Glutamatergic neuron (in vitro differentiated cells): ENCODE measurements at places on chromosomes 2 and 18.
A peak's percentile ranks its signal among the peaks of the same experiment; 100 is the strongest.

DNA sequence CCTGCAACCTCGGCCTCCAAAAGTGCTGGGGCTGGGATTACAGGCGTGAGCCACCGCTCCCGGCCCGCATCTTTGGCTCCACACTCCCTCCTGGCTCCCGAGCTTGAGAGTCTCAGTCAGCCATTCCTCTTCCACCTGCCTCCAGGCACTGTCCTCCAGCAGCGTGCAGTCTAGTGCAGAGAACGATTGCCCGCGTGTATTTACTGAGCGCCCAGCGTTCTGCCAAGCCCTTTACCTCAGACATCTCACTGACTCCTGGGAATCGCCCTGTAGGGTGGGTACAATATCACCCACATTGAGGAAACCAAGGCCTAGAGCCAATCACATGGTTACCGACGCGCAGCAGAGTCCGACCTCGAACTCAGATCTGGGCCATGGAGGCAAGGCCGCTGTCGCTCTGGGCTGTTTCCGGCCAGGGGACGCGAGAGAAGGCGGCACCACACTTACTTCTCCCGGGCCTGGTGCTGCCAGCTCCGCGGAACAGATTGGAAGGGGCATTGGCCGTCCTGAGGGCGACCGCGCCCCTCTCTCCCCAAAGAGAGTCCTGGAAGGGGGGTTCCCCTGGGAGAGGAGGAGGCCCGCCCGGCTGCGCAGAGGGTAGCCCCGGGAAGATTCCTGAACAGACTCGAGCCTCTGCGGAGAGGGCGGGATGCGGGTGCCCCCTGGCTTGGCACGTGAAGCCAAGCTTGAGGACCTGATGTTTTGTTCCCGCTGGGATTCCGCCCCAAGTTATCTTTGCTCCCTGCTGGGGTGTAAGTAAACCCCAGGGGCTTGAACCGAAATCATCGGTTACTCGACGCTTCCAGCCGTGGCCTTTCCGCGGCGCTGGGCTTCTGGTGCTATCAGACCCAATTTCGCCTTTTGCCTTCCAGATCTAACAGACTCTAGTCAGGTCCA, 5.2 kb upstream of the DLX2 start:
- DNase-seq = no peak

GRCh38 chr2:174334781-174335251, at the start of gene SP9:
TSS of gene SP9 (plus strand) at chr2:174334954. CDS start at chr2:174335093, 139 bp downstream.
- peak; percentile 78 for DNase-seq

- no peak for DNase-seq
Observed at GRCh38 chr2:136929531-136929930, 164.2 kb downstream of the THSD7B start.

DNA sequence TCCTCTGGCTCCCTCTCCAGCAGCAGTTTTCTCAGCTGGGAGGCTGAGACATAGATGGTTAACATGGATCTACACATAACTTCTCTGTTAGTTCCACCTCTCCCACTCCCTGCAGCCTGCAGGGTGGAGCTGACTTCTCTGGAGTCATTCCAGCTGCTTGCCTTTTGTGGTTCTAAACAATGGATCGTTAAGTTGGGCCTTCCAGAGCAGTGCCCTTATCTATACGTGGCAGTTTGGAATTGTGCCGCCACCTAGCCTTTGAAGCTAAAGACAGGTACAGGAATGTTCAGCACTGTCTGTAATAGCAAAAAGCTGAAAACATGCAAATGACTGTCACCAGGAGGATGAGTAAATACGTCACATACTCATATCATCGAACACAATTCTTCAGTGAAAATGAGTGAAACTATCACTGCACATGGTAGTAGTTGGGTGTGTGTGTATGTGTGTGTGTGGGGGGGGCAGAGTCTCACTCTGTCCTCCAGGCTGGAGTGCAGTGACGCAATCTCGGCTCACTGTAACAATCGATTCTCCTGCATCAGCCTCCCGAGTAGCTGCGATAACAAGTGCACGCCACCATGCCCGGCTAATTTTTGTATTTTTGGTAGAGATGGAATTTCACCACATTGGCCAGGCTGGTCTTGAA, 50.3 kb downstream of the SH2D6 start:
- DNase-seq = no peak

DNA sequence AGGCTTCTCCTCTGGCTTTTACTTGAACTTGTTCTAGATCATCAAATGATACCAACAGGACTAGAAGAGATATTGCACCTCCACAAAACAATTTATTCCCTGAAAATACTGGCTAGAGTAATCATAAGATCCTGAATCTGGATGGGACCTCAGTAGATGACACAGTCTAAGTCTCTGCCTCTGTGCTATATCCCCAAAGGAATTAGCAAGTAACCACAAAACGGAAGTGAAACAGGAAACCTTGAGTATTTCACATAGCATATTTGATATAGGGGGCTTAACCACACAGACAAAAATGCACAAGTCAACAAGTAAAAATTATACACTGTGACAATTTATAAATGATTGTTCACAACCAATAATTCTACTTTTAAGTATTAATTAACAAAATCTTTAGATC, 456.9 kb upstream of the TNP1 start:
- DNase-seq = no peak

GRCh38 chr18:45765796-45766195, 41.8 kb downstream of the SLC14A1 start:
- no peak for DNase-seq

GRCh38 chr18:49968644-49969309, 155.4 kb upstream of the ACAA2 start:
- no peak for DNase-seq

DNA sequence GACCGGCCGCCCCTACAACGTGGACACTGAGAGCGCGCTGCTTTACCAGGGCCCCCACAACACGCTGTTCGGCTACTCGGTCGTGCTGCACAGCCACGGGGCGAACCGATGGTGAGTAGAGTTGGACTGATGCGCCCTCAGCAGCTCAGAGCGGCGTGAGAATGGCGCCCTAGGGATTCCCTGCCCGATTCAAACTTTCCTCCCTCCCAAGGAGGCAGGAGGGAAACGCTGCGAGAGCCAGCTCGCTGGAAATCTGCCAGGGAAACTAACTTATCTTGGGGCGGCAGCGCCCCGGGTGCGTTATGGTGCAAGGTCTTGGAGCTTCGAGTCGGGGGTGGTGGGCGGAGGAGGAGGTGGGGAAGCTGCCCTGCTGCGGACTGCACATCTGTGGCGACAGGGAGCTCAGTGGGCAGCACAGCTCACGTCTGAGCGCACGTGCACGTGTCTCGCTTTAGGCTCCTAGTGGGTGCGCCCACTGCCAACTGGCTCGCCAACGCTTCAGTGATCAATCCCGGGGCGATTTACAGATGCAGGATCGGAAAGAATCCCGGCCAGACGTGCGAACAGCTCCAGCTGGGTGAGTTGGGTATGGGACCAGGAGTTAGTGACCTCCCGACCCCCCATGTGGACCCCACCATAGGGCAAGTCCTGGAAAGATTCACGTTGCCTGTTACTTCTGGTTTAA, 697 bp downstream of the ITGA4 start:
- peak; percentile 47 for DNase-seq

- no peak for DNase-seq
Observed at GRCh38 chr2:176103194-176103593, 3.6 kb downstream of the HOXD12 start.

GRCh38 chr18:78727877-78728783, 251.5 kb upstream of the SALL3 start:
- DNase-seq = no peak

- no peak for DNase-seq
Observed at GRCh38 chr2:152542995-152543481, 174.2 kb downstream of the PRPF40A start.

GRCh38 chr2:234444893-234445292, 52.0 kb downstream of the ARL4C start:
- no peak for DNase-seq

DNA sequence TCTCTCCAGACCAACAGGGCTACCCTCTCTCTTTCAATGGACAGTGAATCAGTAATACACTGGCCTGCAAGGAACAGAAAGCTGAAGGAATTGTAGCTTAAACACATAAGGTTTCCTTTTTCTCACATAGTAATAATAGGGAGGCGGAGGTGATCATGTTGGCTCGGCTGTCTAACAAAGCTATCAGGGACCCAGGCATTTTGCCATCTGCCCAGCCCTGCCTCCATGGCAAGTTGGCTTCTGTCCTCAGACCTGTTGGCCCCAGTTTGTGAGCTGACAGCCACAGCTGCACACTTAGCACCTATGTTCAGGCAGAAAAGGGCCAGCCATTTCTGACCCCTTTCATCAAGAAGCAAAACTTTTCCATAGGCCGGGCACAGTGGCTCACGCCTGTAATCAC, 2.0 kb upstream of the CHRNG start:
- DNase-seq = no peak

DNA sequence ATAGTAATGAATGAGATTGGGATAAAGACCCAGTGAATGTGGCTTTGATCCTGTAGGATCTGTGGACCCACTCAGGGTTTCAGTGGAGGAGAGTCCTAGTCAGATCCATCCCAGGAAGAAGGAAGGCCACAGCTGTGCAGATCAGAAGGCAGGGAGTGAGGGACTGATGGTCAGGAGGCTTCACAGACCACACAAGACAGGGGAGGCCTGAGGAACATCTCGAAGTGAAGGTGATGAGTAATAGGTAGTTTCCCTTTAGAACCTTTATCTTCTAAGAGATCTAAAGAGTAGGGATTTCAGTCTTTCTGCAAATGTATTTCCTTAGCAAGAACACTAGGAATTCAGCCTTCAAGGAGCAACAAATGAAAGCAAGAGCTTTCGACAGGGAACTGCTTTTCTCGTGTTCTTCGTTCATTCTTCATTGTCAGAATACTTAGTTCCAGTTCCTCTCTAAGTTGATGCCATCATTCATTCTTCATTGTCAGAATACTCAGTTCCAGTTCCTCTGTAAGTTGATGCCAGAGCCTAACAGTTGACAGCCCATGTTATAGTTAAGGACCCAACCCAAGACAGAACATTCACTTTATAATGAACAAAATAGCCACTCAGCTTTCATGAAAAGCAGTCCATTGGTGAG, 150.2 kb upstream of the EPAS1 start:
- DNase-seq = no peak

- DNase-seq = no peak
Observed at GRCh38 chr2:143732871-143733270, 603.7 kb downstream of the ARHGAP15 start.

- DNase-seq = peak; percentile 19
Observed at GRCh38 chr18:48840491-48840877, 110.3 kb downstream of the SMAD7 start.
